ENCODE measurements at places on chromosomes 6 and 20.

DNA sequence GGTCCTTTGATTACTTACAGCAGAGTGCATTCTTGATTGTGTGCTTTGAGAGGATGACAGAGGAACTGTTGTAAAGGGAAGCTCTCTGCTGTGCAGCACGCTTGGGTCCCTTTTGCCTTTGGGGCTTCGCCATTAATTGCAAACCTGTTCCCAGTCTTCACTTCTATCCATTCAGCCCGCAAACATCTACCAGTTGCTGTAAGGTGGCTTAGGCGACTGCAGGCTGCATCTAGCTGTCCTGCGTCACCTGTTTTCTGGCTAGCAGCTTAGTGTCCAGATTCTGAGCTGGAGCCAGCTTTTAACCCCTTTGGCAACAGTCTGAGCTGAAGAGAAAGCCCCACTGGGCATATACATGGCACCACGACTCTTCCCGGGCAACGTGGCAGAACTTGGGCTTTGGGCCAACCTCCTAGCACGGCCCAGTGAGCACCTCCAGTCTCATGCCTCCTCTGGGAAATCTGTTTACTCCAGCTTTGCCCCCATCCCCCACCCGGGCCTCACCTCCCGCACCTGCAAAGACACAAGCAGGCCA, 2.5 kb upstream of the FASTKD5 start:
- peak; percentile 29 for DNase-seq

GRCh38 chr6:39361657-39362486, 39.4 kb upstream of the KCNK16 start:
- DNase-seq = peak; percentile 62

DNA sequence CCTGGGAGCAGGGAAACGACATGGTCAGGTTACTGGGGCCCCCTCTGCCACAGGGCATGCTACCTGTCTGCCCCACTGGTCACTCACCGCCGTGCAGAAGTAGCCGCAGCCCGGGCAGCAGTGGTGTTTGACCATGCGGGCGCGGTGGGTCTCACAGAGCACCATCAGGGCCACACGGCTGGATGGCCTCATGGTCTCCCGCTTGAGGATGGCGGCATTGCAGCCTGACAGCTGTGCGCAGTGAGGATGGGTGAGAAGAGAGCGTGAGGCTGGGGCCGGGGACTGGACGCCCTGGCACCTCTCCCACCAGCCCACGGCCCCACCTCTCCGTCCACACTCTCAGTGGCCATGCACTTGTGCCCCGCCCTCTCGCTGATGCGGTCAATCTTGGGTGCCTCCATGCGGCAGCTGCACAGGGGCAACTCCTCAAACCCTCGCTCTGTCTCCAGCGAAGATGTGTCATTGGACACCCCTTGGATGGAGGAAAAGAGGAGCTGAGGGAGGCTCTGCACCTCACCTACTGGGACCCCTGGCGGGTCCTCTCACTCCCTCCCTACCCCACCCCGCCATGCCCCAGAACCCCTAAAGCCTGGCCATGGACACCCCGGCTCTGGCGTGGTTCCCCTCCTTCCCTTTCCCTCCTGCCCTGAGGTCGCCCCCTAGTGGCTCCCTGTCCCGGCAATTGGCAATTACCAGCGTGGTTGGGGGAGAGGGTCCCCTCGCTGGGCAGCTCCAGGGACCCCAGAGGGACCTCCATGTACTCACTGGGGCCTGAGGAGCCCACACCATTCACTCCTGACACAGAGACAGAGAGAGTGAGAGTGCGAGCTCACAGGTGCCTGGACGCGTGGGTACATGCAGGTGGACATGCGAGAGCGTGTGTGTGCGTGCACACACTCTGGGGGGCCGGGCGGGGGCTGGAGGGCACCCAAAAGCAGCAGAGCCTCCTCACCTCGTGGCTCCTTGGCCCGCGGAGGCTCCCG, 8.9 kb downstream of the EHMT2 start:
- DNase-seq = no peak

- no peak for DNase-seq
Measured at GRCh38 chr6:159838020-159838744, 38.1 kb downstream of the PNLDC1 start.

DNA sequence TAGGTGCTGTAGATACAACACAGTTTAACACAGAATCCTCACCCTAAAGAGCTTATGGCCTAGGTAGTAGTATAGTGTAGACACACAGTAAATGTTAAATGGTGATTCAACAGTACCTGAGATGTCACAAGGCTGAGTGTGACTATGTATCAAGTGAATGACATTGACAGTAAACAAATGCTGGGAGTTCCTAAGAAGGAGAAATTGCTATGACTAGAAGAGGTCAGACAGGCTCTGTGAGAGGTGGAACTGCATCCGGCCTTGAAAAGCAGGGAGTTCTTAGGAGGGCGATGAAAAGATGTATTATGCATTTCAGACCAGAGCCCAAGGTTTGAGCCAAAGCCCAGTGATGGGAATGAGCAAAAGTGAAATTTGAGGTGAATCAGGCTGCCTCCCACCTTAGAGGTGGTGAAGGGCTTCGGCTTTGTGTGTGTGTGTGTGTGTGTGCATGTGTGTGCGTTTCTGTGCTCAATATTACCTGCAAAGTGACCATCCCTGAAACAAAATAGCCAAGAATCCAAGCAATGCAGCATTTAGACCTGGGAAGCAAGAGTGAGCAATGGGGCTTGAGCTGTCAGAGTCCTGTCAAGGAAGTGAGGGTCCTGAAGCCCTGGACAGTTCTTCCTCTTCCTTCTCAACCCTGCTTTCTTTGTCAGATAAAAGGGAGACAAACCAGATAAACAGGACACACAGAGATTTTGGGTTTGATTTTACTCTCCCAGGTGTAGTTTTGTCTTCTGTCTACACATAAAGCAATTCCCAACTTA, 32.3 kb upstream of the CITED2 start:
- DNase-seq = no peak
